AG04450 (cell line): ENCODE measurements at places on chromosomes 4 and X.

- DNase-seq: no peak
These were observed 30.7 kb upstream of the SPON2 start for GRCh38 chr4:1203026-1203616.

DNA sequence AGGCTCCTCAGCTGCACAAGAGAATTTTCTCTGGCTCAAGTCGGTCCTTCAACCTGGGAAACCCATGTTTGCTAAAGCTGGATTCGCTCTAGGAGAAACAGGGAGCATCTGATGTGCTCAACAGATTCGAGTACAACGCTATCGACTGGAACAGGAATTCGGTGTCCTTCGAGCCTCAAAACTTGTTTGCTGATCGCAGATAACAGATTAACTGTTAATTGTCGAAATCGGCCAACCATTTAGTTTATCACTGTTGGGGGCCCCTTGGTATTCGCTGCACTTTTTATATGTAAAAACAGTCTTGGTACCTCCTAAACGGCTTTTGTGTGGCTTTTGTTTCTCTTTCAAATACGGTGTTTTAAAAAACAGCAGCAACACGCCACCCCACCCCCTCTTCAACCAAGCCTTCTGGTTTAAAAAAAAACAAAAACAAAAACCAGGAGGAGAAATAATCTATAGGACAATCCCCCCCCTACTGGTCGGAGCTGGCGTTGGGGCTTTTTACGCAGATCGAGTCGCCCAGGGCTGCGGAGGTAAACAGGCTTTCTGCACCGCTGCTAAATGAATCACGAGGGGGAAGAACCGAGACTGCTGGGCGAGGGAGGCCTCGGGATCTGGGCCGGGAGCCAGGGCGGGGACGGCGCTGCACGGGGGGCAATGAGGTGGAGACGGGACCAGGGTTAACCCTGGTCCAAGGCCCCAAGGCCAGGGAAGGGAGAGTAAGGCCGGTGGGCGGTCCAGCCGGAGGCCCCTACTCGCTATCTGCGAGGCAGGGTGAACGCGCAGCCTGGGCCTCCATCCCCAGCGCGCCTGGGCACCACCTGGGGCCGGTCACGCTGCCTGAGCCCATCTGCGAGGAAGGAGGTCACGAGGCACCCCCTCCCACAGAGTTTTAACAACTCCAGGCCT, 71.7 kb upstream of the BCOR start:
- peak; percentile 37 for DNase-seq

DNA sequence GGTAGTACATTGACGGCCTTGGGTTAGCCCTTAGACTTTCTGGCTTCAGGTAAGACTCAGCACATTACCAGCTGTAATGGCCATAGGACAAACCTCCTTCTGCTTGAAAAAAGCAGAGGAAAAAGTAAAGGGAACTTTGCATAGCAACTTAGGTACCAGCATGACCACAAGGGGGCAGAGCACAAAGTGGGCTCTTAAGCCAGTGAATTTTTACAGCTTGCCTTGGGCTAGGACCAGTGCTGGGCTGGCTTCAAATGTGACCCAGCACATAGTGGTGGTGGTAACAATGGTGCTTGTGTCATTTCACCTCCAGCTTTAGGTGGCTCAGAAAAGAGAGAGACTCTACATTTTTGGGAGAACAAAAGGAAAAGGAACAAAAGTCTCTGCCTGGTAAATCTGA, 66.1 kb downstream of the KLHL4 start:
- no peak for DNase-seq

DNA sequence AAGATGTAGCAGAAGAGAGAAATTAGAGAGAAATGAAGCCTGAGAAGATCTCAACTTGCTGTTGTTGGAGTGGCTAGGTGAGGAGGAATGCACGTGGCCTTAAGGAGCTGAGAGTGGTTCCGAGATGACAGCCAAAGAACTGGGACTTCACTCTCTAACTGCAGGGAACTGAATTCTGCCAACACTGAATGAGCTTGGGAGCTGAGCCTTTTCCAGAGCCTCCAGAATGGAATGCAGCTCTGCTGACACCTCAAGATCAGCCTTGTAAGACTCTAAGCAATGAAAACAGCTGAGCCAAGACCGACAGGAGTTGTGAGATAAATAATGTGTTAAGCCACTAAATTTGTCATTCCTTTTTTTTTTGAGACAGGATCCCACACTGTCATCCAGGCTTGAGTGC, 73.0 kb downstream of the TLL1 start:
- DNase-seq: no peak

GRCh38 chr4:76601791-76602190, 166.8 kb downstream of the SHROOM3 start:
- DNase-seq: no peak

GRCh38 chrX:136209016-136209738, 42.0 kb downstream of the MAP7D3 start:
- DNase-seq: no peak

DNA sequence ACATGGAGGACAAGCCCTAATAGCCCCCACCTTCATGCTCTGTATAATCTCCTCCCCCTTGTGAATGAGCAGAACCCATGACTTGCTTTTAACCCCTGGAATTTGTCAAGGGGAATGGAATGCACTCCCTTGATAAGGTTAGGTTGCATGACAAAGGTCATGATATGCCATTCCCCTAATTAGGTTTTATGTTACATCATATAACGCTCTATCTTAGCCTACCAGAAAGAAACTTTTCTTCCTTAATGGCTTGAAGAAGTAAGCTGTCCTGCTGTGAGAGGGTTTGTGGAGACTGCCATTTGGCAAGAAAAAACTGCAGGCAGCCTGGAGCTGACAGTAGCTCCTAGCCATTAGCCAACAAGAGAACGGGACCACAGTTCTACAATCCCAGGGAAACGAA, 399.8 kb upstream of the MAD2L1 start:
- no peak for DNase-seq

DNA sequence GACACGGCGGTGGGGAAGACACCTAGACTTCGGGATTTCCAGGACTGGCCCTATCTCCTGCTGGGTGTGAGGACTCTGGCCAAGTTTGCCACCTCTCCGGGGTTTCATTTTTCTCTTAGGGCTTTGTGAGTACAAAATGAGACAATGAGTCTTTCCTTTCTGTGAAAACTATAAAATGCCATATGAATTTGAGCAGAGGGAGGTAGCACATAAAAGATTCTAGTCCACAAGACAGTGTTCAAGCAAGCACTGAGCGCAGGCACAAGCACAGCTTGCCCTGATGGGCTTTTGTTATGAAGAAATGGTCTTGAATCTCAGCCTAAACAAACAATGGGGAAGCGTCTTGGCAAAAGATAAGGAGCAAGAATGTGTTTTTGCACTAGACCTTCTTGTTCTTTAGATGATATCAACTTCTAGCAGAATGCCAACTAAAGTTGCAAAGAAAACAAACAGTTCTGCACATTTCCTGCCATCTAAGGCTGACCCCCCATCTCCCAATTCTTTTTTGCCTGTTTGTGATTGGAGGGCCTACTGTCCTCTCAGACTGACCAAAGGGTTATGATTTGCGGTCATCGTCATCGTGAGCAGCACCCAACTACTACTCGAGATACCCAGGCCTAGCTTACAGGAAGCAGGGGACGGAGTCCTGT, 73.0 kb upstream of the ZNF518B start:
- no peak for DNase-seq

DNA sequence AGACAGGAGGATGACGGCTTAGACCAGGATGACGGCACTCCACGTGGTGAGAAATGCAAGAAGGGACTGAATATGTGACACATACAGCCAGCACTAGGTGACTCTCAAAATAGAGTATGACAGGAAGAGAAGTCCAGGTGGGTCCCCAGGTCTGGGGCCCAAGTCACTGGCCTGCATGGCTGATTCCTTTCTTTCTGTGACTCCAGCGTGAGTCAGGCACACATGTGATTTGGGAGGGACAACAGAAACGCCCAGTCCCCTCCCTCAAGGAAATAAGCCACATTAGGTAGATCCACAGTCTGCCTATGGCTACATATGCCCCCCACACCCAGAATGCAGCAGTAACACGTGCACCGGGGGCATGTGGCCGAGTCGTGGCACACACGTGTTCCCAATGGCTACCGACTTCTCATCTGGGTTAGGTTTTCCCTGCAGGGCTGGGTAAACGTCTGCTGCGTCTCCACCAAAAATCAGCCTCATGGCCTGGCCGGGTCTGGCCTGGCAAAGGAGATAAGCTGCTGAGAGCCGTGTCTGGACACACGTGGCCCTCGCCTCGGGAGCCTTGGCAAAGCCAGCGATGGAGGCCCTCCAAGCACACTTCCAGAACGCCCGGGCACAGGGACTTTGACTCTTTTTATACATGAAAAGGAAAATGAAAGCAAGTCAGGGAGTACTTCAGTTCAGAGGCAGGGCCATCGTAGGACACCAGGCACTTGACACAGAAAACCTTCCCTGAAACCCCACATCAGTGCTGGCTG, 19.3 kb downstream of the SEL1L3 start:
- DNase-seq: no peak

- DNase-seq: no peak
These were observed 2.7 kb upstream of the ADH7 start for GRCh38 chr4:99437723-99438404.

DNA sequence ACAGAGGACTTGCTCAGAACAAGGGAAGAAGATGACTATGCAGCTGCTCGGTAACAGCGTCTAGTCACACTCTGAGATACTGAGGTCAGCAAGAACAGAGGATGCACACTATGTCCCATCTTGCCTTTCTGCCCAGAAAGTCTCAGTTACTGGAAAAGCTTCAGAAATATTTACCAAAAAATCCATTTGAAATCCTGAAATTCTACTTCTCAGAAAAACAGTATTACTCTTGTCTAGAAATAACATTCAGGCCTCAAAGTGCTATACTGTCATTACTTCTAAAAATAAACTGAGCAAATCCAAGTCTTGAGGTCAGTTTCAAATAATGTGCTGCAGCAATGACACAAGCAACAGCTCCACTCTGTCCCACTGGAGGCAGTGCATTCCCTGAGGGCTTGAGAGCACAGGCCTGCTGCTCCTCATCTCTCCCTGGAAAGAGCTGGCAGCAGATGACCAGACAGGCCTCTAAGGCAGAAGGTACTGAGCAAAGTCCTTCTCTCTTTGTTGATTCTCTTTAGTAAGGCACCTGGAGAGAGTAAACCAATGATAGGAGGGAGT, 76.9 kb downstream of the CAMK2D start:
- no peak for DNase-seq

DNA sequence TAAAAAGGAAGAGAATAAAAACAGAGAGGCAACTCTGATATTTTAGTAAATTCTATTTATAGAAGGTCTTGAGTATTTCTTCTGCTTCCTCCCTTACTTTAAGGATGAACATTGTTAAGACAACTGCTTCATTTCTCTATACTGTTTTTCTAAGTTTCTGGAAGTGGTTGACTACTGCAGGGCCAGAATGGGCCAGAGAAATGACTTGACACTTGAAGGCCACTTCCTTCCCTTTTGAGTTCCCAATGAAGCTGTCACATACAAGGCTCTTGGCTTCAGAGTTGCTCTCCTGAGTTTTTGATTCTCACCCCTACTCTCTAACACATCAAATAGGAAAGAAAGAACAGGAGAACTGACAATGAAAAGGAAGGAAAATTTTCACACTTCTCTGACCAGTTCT, 37.6 kb downstream of the PKD2 start:
- no peak for DNase-seq

GRCh38 chr4:158850371-158850770, 81.5 kb downstream of the FNIP2 start:
- DNase-seq: no peak

GRCh38 chr4:24979554-24979953, 51.2 kb downstream of the LGI2 start:
- DNase-seq: no peak

GRCh38 chrX:82163701-82164100, 961.8 kb downstream of the SH3BGRL start:
- DNase-seq: no peak

GRCh38 chrX:30504309-30504708, 73.3 kb downstream of the TASL start:
- no peak for DNase-seq

DNA sequence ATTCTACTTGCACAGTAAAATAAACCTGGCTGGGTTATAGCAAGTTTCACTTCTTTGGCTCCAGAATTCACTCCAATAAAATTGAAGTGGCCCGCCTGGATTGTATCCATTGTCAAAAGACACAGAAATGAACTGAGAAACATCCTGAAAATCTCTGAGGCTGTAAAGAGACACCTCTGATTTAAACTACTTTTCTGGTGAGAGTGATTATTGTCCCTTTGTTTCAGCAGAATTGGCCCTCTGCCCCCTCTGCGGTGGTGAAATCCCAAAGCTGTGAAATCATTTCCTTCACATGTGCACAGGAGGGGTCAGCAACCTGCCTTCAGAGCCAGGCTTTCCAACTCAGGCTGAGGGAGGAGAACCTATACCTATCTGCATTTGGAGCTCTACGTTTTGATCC, 23.0 kb downstream of the GAB3 start:
- no peak for DNase-seq

DNA sequence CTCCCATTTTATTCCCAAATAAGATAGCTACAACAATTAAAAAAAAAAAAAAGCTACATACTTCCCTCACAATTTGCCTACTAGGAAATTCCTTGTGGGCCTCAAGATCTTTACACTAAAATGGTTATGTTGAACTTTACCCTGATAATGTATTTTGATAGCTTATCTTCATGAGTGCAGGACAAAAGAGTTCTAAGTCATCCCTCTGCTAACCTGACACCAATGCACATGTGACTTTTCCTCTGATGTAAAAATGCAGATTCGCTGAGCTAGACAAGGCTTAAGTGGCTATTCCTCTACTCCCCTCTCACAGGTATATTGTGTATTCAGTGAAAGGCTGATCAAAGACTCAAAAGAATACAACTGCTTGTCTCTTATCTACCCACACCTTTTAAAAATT, 22.5 kb downstream of the ELF2 start:
- DNase-seq: no peak

DNA sequence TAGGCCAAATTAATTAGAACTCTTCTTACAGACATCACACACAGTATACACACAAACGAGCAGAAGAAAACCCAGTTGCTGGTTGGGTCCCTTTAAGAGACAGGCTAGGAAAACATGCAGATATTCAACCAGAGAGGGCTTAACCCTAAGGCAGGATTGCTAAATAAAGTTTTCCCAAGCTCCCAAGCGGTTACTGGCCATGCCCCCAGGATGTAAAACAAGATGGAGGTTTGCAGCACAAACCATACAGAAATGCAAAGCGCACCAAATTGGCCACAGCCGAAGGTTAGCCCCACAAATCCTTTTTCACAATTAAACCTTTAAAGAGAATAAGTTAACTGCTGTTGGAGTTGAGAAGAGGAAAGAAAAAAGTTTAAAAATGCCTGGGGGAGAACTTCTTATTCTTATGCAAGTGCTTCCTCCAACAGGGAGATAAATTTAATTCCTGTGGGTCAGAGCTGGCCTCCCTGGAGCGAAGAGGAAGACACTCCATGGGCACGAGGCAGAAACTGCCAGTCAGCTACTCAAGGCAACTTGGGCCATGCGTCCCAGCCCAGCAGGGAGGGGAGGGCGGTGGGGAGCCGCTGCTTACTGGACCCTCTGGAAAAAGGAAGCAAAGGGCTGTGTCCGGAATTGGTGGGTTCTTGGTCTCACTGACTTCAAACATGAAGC, 167.6 kb upstream of the ARSJ start:
- DNase-seq: no peak

- no peak for DNase-seq
These were observed 23.4 kb upstream of the PAQR3 start for GRCh38 chr4:78962597-78963115.
